ENCODE measurements at places on chromosomes 12 and 14.

GRCh38 chr12:104721039-104721405, 237.1 kb downstream of the SLC41A2 start:
- DNase-seq = no peak

DNA sequence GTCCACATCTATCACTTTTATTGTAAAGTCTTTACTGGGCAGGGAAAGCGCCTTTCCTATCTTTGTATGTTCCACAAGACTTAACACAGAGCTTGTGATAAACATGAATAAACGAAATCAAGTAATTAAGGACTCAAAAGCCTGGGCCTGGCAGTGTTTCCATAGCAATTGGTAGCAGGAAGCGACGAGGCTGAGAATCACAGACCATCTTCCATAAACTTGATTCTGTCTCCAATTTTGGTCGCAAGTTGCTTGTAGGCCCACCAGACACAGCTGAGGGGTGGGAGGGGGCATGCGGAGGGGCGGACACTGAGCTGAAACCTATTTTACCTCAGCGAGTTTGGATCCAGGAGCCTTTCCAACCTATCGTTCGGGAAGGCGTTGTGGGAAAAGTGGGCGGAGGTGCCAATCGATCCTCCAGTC, 302 bp downstream of the CCDC38 start:
- DNase-seq = no peak

DNA sequence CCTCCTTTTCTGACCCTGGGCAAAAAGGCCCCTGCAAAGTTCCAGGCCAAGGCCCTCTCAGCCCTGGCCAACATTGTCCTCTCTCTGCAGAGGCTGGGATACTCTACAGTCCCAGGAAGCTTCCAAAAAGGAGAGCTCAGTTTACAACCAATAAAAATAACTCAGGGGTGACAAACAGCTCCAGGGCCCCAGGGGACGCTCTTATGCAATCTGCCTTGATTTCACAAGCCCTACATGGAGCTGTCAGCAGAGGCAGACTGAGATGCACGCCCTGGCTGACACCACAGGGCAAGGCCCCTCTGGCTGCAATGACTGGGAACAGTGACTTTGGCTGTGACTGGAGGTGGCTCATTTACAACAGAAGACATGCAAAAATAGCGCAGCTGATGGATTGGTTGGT, 129.0 kb upstream of the MED13L start:
- DNase-seq = peak; percentile 53

GRCh38 chr12:124639122-124639806, 71.9 kb upstream of the NCOR2 start:
- no peak for DNase-seq

- no peak for DNase-seq
These were observed 184.8 kb upstream of the PDE3A start for GRCh38 chr12:20183563-20183962.

GRCh38 chr14:46769292-46769691, 117.7 kb upstream of the RPL10L start:
- no peak for DNase-seq

- peak; percentile 46 for DNase-seq
These were observed 129.1 kb upstream of the TBX3 start for GRCh38 chr12:114812858-114813761.

DNA sequence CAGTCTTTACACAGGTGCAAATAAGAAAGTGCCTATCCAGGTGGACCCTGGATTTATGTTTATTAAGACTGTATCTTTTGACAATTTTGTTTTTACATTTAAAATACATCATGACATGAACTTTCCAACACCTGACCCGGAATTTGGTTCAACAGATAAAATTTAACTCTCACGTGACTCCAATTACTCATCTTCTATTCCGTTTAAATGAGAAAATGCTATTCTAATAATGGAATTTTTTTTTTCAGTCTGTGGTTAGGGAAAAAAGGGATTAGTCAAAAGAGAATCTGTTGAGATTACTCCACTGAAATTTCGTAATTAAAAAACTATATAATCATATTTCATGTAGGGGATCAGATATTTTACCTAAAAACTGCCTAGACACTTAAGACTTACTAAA, 11.1 kb downstream of the VPS37B start:
- no peak for DNase-seq

- DNase-seq = no peak
These were observed 990.1 kb downstream of the TMTC2 start for GRCh38 chr12:83676781-83677295.

GRCh38 chr12:92398565-92399309, 253.1 kb upstream of the BTG1 start:
- no peak for DNase-seq

DNA sequence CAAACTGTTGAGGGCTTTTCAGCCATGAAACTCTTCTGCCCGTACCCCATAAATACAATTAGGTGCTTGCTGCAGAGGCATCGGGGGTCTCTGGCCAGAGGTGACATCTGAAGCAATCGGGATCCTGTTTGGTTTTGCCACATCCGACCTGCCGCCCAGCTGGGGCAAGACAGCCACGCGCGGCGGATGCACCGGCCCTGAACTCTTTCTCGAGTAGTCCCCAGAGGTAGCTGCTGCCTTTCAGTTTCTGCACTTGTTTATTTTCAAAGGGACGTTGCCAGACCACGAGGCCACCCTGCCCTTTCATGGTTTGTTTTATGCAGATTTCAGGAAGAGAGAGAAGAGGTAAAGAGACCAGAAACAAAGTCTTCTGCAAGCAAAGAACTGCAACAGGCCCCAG, 10.6 kb upstream of the MLXIP start:
- DNase-seq = no peak

DNA sequence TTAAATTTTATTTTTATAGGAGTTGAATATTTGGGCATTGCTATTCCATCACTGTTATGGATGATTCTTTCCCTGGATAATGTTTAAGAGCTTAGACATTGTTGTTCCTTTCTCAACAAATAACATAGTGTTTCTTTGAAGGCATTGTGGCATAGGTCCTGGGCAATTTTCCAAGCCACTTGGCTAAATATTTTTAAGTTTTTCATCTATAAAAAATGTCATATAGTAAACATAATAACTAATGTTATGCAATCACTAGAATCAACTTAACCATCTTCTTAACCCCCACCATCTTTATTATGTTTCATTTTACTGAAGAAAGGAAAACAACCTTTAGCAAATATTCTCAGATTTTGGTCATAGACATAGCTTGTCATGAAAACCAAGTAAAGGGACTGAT, 600.6 kb upstream of the LMO3 start:
- no peak for DNase-seq

GRCh38 chr12:46370380-46370734, 2.2 kb downstream of the SLC38A2 start:
- DNase-seq = no peak

- no peak for DNase-seq
These were observed 60.1 kb upstream of the RFX4 start for GRCh38 chr12:106522708-106523107.

DNA sequence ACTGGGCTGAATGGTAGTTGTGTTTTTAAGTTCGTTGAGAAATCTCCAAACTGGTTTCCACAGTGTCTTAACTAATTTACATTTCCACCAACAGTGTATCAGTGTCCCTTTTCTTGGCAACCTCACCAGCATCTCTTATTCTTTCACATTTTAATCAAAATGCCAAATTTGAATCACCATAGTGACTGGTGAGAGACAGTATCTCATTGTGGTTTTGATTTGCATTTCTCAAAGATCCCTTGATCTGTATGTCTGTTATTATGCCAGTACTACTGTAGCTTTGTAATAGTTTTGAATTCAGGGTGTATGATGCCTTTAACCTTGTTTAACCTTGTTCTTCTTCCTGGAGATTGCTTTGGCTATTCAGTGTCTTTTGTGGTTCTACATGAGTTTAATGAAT, 2.2 kb upstream of the EIF2S3B start:
- no peak for DNase-seq

- DNase-seq = no peak
These were observed 213.5 kb upstream of the LHX5 start for GRCh38 chr12:113684908-113685782.

DNA sequence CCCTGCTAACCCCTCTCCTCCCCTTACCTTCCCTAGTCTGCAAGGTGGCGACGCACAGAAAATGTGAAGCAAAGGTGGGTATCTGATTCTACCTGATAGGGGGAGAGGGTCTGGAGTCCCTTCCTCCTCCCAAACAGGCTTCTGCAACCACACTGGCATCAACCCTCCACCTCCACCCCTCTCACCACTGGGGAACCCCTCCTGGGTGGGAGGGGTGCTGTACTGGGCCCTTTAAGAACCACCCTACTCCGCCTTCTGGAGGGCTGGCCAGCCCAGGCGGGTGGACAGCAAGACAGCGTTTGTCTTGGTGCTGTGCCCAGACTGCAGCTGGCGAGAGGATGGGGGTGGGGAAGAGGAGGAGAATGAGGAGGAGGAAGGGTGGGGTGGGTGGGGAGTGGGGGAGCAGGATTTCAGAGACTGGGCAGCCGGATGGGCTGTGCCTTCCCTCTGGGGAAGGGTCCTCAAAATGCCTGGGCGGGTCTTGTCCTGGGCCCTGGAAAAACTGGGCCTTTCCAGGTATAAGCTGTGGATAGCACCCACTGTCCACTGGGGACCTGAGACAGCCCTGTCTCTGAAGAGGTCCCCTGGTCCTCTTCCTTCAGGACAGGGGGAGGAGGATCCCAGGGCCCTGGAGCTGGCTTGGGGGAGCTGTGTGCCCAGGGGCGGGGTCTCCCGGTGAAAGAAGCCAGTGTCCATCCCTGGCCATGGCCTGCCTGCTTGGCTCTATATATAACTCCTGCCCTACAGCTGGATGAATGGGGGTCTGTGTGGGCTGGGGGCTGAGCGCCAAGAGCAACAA, 2.8 kb downstream of the TNS2 start:
- DNase-seq = no peak

DNA sequence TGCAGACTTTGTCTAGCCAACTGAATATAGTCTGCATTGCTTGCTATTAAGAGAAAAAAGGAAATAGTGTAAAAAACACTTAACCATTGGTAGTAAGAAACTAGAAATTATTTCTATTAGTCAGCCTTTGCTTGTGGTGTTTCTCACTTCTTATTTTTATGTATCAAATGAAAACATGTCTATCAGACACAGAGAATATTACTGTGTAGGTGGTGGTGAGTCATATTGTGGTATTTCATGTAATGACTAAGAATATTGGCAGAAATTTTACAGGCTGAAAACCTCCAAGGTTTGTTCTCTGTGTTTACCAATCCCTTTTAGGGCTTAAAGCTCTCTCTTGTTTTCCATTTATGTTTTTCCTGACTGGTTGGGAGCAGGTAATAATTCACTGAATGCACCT, 87.2 kb downstream of the DAAM1 start:
- DNase-seq = peak; percentile 92

DNA sequence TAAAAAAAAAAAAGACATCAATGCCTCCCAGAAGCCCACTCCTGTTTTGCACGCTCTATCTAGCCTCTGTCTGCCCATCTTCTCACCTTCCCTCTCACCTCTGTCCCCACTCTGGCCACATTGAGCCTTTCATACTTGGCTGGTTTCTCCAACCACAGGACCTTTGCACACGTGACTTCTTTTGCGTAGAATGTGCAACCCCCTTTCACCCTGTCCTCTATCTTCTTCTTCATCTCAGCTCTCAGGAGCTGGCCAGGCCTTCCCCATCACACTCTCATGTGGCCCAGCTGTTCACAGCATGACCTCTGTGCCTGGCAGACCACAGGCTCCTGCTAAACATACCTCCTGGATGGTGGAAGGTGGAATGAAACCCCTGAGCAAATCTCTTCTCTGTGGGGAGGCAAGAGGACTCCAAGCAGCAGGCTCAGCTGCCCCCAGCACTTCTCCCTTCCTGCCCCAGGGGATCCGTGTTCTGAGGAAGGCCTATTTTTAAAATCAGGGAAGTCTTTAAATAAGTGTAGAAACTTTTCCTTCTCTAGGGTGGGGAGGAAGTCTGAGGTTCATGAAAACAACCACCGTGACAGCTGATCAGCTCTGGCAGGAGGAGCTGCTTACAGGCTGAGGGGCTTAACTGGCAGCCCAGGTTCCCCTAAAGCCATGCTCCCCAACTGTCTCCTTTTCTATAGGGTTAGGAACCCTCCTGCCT, 11.6 kb downstream of the HVCN1 start:
- DNase-seq = no peak

DNA sequence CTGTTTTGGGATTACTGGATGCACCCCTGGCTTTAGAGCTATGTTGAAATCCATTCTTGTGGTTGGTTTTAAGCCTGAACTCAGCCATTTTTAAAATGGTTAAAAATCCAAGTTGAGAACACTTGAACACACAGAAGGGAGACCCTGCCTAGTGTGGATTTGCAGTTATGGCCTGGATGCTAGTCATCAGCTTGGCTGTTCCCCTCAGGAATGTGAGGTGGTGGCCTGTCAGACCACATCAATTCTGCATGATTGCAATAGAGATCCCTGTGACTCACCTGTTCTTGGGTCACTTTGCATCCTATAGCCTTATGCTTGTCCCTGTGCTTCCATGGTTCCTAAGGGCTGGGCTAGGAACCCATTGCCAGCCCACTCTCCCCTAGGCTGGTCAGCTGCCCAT, 454.1 kb downstream of the ATP23 start:
- DNase-seq = peak; percentile 79

DNA sequence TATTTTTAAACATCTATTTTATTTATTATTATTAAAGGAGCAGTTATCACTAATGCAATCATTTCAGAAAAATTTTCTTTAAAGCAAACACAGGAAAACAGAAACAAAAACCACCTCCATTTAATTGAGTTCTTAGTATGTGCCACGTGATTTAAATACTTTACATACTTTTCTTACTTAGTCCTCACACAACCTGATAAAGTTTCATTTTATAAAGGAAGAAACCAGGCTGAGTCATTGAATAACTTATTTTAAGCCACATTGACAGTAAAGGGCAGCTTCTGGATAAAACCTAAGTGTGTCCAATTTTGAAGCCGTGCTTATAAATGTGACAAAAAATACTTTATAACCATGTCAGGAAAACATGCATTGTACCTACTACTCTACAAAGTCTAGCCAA, 57.1 kb upstream of the PCED1B start:
- no peak for DNase-seq

GRCh38 chr12:79082595-79082994, 218.0 kb downstream of the SYT1 start:
- no peak for DNase-seq

DNA sequence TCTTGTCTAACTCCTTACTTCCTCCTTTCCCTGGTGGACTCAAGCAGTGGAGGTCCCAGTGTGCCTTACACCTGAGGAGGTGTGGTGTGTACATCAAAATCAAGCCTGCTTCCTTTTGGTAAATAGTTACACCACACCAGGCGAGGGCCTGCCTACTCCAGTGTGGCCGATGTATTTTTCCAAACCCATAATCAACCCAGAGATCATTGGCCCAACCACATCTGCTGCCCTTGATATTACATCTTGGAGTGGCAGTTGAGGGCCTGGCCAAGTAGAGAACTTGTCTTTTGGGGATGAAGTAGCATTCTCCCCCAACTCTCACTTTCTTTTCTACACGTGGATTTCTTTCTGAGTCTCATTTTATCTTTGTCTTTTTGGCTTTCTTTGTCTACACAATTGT, 187.4 kb downstream of the EFCAB11 start:
- no peak for DNase-seq

DNA sequence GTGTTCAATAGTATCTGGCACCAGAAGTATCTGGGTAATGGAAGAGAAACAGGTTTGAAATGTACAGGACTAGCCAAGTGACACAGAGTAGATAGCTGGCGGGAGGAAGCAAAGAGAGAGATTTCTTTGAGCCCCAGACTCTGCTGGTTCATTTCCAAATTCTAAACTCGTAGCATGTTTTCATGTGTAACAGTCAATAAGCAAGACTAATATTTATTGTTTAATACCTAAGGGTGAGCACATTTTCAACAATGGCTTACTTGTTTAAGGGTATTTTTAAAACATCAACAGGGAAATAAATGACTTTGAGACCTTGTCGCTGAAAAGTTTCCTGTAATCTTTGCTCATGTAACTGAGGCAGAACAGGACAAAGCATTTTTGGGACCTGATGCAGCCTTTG, 11.8 kb upstream of the CCDC88C start:
- DNase-seq = no peak

- DNase-seq = no peak
These were observed 239.7 kb upstream of the RGS6 start for GRCh38 chr14:71692496-71692895.
